Psoas muscle (tissue), 8 donors: ENCODE measurements at places on chromosomes 6 and 20. TPM values are rescaled to one million over a fixed set of nuclear protein-coding genes. Genes with fewer than 3 reads are reported as not detected.

- no peak overlapping the region for H3K27ac ChIP-seq
- H3K4me3 ChIP-seq = no peak overlapping the region
- no peak for DNase-seq
- no peaks in the 10 kb centered on the region for H3K4me1 ChIP-seq
- H3K36me3 ChIP-seq = no peaks in the 10 kb centered on the region
These were observed 353.1 kb downstream of the LAMA2 start for GRCh38 chr6:129236001-129236517.

The CLPSL1 gene
- not detected for total RNA-seq

- no peaks in the 10 kb centered on the region for H3K36me3 ChIP-seq
- H3K4me1 ChIP-seq = peaks cover 16% of the 10 kb centered on the region
- no peaks in the 10 kb centered on the region for H3K27me3 ChIP-seq
- H3K4me3 ChIP-seq = no peak overlapping the region
These were observed 1166.3 kb upstream of the CITED2 start for GRCh38 chr6:140540743-140541142.

DNA sequence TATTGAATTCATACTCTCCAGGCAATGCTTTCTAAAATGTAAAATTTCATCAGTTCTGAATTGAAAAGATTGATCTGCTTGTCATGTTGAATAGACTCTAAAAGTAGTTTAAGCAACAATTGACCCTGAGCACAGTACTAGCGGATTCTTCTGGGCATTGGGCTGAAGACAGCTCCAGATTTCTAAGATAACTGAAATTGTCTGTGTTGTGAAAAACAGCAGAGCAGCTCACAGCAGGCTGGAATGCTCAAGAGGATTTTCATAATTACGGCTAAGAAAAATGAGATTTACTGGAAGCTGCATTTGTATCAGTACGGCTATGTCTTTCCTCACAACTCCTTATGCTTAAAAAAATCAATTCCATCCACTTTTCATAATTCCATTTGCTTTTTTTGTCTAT lies 373.7 kb downstream of the HACE1 start:
- no peaks in the 10 kb centered on the region for H3K4me1 ChIP-seq
- no peak overlapping the region for H3K4me3 ChIP-seq
- H3K27me3 ChIP-seq = no peaks in the 10 kb centered on the region
- H3K27ac ChIP-seq = no peak overlapping the region
- H3K36me3 ChIP-seq = no peaks in the 10 kb centered on the region

DNA sequence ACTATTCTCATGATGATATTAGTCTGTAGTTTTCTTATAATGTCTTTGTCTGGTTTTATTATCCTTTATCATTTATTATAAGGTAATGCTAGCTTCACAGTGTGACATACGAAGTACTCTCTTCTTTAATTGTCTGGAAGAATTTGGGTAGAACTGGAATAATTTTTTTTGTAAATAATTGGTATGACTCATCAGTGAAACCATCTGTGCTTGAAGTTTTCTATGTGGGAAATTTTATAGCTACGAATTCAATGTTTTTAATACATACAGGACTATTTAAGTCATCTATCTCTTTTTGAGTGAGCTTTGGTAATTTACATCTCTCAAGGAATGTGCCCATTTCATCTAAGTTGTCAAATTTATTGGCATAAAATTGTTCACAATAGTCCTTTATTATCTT lies 86.3 kb downstream of the SOD2 start:
- H3K27me3 ChIP-seq = no peaks in the 10 kb centered on the region
- H3K36me3 ChIP-seq = no peaks in the 10 kb centered on the region
- DNase-seq = no peak
- H3K4me1 ChIP-seq = no peaks in the 10 kb centered on the region

The BPIFB6 gene
- not detected for total RNA-seq

GRCh38 chr20:49384437-49385434 lies 97.7 kb downstream of the KCNB1 start:
- peaks cover 26% of the 10 kb centered on the region for H3K4me1 ChIP-seq
- no peaks in the 10 kb centered on the region for H3K27me3 ChIP-seq
- H3K4me3 ChIP-seq = no peak overlapping the region
- no peak overlapping the region for H3K27ac ChIP-seq
- H3K36me3 ChIP-seq = no peaks in the 10 kb centered on the region

The LY6G6C gene
- total RNA-seq = not detected

- no peaks in the 10 kb centered on the region for H3K36me3 ChIP-seq
- H3K4me3 ChIP-seq = no peak overlapping the region
- no peak for DNase-seq
- no peak overlapping the region for H3K27ac ChIP-seq
These were observed 151.3 kb upstream of the ZFP64 start for GRCh38 chr20:52342913-52343312.

GRCh38 chr6:47152666-47153403 lies 110.7 kb upstream of the ADGRF1 start:
- H3K36me3 ChIP-seq = no peaks in the 10 kb centered on the region
- no peak overlapping the region for H3K4me3 ChIP-seq
- no peaks in the 10 kb centered on the region for H3K27me3 ChIP-seq
- no peak for DNase-seq

The THBS2 gene
- total RNA-seq = 1.6 TPM

- H3K27me3 ChIP-seq = no peaks in the 10 kb centered on the region
- H3K27ac ChIP-seq = no peak overlapping the region
- H3K36me3 ChIP-seq = peaks cover 74% of the 10 kb centered on the region
- H3K4me1 ChIP-seq = peaks cover 3% of the 10 kb centered on the region
These were observed 6.7 kb downstream of the LRRC73 start for GRCh38 chr6:43503443-43503842.

DNA sequence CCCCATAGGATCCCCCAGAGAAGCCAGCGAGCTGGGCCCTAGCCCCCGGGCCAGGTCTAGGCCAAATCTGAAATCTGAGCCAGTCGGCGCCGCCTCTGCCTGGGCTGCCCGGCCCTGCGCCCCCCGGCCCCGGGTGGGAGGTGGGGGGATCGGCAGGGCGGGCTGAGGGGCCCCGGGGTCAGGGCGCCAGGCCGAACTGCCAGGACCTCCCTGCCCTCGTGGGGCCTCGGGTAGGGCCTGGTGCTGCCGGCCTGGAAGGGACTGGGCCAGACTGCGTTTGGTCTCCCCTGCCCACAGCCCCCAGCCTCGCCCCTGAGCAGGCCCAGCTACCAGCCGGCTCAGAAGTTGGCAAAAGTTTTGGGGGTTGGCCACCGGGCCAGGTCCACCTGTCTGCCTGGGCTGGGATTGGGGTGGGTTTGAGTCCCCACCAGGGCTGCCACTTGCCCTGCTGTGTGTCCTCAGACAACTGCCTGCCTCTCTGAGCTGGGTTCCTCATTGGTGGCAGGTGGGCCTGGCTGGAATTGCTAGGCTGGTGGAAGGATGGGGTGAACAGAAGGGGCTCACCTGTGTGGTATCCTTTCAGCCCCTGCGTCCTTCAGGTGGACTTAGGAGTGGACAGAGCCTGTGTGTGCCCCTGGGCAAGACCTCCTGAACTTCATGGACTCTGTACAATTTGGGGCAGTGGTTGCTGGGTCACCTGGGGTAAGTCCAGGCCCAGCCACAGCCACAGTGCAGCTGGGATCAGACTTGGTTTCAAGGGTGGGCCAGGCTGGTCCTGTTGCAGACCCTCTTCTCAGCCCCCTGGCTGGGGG lies 801 bp downstream of the SRC start:
- H3K27ac ChIP-seq = no peak overlapping the region
- no peak for DNase-seq
- H3K36me3 ChIP-seq = no peaks in the 10 kb centered on the region

DNA sequence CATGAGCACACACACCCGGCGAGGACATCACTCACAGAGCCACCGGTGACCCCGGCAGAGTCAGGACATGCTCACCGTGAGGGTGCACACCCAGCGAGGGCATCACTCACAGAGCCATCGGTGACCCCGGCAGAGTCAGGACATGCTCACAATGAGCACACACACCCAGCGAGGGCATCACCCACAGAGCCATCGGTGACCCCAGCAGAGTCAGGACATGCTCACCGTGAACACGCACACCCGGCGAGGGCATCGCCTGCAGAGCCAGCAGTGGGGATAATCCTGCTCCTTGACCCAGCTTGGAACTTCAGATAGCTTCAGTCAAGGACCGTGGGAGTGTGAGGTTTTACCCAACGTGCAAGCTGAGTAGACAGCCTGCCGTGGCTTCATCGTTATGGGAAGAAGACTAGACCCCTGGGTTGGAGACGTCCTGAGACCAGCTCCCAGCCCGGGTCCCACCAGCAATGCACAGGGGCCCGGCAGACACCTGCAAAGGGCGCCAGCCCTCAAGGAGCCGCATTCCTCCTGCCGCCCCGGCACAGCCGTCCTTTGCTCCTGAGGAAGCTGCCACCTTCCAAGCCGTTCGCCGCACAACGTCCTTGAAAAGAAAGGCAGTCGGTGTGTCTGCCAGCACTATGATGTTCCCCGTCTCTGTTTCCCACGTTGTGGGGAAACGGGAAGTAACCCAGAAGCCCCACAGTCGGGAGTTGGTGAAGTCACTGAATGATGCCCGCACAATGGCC lies 192.3 kb downstream of the DLL1 start:
- no peak overlapping the region for H3K27ac ChIP-seq
- H3K27me3 ChIP-seq = no peaks in the 10 kb centered on the region
- H3K36me3 ChIP-seq = no peaks in the 10 kb centered on the region
- H3K4me3 ChIP-seq = no peak overlapping the region
